Stimulated activated CD8-positive, alpha-beta memory T cell treated with anti-CD3 and anti-CD28 coated beads, Interleukin-15, amount 100 ng/mL, for 24 hours (primary cell): ENCODE measurements at places on chromosomes 12 and 14.

GRCh38 chr14:64757601-64758000 lies 53.4 kb downstream of the PLEKHG3 start:
- no peak for DNase-seq

DNA sequence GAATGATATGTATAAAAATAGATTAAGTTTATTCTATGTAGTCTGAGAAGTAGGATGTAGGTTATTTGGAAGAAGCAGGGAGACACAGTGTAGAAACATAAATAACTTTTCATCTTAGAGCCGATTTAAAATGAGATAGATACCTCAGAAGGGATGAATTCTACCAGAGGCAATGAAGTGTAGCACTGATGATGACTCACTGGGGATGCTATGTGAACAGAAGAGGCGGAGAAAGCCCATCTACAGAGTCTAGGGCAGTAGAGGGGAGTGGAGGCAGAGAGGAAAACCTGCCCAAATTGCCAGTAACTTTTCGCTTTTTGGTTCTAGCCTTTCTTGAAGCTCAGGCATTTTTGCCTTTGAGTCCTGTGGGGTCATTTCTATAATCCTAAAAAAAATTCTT lies 451.8 kb downstream of the ATP23 start:
- no peak for DNase-seq

DNA sequence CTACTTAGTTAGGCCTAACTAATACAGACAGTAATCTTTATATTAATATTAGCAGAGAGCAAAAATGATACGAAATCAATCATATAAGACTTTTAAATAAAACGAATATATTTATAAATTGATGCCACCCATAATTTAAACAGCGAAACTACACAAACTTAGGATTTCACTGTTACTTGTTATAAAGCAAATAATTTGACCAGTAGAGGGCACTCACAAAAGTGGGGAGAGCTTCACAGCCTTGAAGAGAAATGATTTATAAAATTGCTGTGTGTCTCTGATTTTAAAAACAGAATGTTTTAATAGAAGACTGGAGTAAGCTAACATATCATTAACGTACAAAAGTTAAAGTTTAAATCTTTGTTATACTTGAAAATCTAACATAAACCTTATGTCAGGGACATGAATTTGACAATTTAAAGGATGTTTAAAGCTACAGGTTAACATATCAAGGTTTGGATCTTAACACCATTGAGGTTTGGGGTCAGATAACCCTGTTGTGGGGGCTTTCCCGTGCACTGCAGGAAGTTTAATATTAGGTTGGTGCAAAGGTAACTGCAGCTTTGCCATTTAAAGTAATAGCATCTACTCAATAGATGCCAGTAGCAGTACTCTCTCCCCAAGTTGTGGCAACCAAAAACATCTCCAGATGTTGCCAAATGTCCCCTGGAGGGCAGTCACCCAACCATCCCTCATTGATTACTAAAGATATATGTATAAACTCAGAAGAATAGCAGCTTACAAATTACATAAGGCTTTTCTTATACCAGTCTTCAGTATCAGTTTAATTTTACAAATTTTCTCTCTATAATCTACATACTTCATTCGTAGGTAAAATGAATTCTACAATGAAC lies 9.3 kb downstream of the KRAS start:
- no peak for DNase-seq

DNA sequence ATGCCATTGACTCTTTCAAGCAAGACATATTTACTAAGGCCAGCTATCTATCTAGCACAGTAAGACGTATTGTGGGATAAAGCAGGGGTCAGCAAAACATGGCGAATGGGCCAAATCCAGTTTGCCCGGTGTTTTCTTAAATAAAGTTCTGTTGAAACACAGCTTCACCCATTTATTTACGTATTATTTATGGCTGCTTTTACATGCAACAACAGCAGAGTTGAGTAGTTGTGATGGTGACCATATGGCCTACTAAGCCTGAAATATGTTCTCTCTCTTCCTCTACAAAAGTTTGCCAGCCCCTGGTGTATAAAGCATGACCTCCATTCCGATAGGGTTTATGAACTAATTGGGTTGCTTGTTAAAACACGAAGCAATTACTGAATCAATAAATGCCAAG lies 322.1 kb downstream of the CCDC91 start:
- DNase-seq: no peak

GRCh38 chr14:76643887-76644286 lies 117.4 kb upstream of the VASH1 start:
- DNase-seq: no peak
